ENCODE measurements at places on chromosomes 13 and 19.

DNA sequence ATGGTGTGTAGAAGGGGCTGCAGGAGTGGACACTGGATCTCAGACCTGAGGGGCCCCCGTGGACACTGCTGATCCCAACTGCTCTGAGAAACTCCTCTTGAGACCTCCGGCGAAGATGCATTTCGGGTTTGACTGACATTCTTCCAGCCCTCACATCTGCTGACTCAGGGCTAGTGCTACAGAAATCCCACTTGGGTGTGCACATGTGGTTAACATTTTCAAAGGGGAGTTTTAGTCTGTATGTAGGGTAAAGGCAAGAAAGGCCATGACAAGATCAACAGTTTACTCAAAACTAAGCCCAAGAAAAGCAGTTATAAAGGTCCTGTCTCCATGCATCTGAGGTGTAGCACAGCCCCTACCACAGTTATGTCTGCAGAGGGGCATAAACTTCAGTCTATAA is 31.2 kb downstream of the DLEU7 start:
- no peak for DNase-seq

GRCh38 chr19:35549174-35549788 is 3.9 kb downstream of the TMEM147 start:
- no peak for DNase-seq

DNA sequence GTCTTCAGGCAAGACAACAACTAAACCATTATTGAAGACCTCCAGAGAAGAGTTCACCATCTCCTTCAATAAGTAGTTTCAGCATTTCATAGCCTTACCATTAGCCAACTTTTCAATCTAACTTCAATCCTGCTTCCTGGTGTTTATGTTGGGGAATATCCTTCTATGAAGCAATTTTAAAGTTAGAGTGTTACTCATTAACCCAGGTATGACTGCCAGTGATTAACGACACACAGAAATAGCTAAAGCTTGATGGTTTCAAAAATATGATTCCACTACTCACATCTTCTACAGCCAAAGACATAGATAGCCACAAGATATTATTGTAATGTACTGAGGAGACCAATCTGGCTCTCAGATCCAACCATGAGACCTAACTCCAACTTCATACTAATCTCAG is 403.2 kb downstream of the EFNB2 start:
- DNase-seq = no peak

- no peak for DNase-seq
Measured at GRCh38 chr13:97364031-97364430, 69.9 kb upstream of the RAP2A start.

DNA sequence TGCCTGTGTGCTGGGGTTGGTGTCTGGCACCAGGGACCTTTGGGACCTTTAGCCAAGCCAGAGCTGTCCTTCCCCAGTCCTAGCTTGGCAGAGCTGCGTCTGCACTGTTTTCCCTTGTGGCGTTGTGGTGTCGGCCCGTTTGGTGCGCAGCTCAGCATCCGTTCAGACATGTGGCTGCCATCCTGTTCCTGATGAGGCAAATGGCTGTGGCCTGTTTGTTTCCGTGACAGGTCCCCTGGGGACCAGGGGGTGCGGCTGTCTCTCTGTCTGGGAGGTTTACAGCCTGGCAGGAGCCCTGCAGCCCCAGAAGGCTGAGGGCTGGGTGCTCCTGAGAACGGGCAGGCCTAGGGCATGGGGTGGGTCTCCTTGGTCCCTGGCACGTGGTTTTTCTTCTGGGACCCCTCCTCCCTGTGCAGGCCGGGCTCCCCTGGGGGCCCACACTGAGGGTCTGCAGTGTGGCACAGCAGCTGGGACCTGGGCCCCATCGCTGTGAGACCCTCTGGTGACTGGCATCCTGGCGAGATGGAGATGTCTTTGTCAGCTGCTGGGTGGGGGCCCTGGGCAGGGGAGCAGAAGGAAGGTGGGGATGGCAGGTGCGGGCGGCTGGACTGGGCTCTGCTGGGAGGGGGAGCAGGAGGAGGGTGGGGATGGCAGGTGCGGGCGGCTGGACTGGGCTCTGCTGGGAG is 4.0 kb downstream of the SPPL2B start:
- DNase-seq = no peak

Measured in right lung (tissue), 10 donors.